ENCODE measurements at places on chromosomes 11 and 22.
A peak's percentile ranks its signal among the peaks of the same experiment; 100 is the strongest.

- DNase-seq: no peak
These were observed 15.4 kb downstream of the CAPN5 start for GRCh38 chr11:77081976-77082836.

GRCh38 chr11:70605468-70605815 is 207.1 kb downstream of the CTTN start:
- DNase-seq: no peak

DNA sequence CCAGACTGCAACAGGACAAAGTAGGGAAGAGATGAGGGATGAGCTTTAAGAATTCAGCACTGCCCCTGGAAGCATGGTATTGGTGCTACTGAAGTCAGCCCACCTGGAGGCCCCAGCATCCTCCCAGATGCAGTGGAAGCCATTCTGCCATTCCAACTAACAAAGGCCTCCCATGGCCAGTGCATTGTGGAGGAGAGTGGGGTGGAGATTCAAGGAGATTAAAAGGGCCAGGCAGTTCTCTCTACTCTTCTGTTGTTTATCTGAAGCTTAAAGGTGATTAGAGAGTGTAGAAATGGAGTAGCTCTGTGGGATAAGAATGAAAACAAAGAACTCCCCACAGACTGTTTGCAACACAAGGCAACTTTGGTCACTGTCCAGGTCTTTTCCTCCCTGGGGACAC is 24.1 kb upstream of the TSKU start:
- DNase-seq: peak; percentile 15

GRCh38 chr11:128914216-128915148 is 23.3 kb downstream of the KCNJ5 start:
- DNase-seq: no peak

DNA sequence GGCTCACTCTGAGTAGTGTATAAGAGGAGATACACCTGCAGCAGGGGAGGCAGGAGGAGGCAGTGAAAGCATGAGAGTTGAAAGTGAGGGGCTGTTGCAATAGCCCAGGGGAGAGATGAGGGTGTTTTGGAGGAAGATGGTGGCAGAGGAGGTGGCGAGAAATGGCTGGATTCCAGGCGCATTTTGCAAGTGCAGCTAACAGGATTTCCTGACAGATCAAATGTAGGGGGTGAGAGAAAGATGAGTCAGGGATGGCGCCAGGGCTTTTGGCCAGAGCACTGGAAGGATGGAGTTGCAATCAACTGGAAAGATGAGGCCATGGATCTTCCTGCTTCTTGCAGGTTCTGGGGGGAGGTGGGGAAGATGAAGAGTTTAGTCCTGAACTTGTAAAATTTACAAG is 16.8 kb upstream of the TSPAN18 start:
- DNase-seq: no peak

- no peak for DNase-seq
These were observed 853.6 kb downstream of the KCNA4 start for GRCh38 chr11:29163231-29163630.

DNA sequence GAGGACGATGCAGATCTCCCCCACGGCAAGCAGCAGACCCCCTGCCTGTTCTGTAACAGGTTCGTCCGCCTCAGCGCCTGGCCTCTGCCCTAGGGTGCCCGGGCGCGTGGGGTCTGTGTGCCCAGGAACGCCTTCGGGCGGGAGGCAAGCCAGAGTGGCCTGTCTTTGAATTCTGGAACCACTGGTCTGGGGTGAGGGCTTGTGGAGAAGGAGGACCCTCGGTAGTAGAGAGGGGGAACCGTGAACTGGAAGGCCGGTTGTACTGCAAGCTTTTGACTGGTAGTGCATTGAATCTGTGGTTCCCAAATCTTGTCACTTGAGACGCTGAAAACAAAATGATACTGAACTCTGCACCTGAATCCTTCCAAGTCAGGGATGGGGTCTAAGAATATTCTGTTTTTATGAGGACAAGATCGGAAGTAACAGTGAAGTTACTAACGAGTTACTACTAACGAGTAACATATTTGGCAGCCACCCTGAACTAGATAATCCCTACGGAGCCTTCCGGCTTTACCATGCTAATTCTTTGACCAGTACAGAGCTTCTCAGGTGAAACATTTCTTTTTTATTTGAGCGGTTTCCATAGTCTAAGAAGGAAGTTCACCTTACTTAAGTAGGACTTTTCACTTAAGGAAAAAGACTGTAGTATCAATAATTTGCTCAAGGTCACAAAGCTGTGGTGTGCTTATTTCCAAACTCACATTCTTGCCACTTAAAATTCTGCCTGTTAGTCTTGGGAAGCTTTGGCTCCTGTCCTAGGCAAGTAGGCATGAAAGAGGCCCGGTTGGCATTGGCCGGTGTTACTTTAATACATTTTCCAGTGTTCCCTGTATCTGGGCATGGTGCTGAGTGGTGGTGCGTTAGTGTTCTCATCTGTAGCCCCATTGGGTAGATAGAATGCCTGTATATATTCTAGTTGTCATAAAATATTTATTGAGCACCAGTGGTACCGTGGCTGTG is 860 bp downstream of the PRMT3 start:
- peak; percentile 60 for DNase-seq

DNA sequence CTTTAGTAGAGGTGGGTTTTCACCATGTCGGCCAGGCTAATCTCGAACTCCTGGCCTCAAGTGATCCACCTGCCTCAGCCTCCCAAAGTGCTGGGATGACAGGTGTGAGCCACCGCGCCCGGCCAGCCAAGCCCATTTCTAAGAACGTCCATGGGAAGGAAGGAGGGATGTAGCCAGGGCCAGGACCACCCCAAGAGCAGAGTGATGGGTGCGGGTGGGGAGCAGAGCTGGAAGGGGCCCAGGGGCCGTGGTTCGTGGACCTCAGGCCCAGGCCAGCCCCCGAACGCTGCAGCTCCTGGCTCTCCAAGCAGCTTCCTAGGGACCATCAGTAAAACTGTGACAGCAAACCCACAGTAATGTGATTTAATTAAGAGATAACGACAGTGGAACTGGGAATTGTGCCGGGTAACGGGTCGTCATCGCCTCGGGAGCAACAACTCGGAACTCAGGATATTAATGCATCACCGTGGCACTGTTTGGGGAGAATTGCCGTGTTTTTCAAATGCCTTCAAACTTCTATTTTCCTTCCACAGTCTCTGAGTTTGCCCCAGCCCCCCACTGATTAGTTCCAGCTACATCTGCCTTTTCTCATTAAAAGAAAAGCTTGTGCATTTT is 74.3 kb downstream of the BRD1 start:
- DNase-seq: no peak

- no peak for DNase-seq
These were observed 50.3 kb downstream of the TMPRSS5 start for GRCh38 chr11:113655771-113656170.
